ENCODE measurements at places on chromosomes 5 and 9.

GRCh38 chr9:131608493-131609037 is 63.2 kb downstream of the PRRT1B start:
- DNase-seq, result no peak

GRCh38 chr9:135804581-135805421 is 102.5 kb downstream of the CAMSAP1 start:
- DNase-seq, result no peak

- DNase-seq, result no peak
Measured at GRCh38 chr5:154522284-154522683, 44.3 kb upstream of the HAND1 start.

DNA sequence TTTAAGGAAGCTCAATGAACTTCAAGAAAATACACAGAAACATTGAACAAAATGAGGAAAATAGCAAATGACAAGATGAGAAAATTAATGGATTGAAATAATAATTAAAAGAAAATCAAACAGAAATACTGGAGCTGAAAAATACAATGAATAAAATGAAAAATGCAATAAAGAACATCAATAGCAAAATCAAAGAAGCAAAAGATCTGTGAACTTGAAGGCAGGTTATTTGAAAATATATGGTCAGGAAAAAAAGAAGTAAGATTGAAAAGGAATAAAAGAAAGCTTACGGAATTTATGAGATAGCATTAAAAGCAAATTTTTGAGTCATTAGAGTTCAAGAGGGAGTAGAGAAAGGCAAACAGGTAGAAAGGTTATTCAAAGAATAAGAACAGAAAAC is 42.4 kb downstream of the CERT1 start:
- DNase-seq, result no peak

DNA sequence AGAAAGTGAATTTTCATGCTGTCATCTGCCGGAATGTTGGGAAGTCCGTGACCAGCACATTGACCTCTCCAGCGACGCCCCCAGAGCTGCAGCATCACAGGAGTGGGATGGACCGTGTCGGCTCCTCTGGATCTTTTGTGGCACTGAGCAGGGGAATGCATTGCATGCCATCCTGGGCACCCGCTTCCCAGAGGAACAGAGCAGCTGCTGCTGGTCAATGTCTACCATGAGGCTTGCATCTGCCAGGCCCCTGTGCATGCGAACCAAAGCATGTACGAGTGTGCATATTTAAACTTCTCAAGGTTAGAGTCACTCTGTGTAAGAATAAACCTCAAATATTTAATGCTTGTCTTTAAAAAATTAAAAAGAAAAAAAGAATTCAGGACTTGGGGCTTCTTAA is 414.8 kb downstream of the GADD45G start:
- no peak for DNase-seq

- DNase-seq, result no peak
Measured at GRCh38 chr5:50672663-50673062, 6.2 kb downstream of the PARP8 start.

DNA sequence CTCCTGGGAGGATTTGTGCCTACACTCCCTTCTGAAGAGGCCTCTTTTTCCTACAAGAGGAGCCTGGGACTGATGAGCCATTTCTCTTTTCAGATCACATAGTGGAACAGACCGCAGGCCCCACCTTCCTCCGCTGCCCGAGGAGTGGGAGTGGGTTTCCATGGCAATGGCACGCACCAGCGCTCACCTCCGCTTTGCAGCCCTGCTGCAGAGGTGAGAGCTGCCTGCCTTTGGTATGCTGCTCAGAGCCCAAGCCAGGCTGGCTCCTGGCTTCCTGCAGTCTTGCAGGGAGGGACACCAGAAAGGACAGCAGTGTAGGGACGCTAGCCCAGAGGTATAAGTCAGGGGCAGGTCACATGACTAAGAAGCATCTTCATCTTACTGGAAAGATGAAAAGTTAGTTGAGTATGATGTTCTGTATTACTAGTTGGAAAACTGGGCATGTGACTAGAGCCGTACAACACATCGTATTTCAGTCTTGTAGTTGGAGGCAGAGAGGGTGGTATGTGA is 12.4 kb downstream of the PTTG1 start:
- DNase-seq, result no peak

DNA sequence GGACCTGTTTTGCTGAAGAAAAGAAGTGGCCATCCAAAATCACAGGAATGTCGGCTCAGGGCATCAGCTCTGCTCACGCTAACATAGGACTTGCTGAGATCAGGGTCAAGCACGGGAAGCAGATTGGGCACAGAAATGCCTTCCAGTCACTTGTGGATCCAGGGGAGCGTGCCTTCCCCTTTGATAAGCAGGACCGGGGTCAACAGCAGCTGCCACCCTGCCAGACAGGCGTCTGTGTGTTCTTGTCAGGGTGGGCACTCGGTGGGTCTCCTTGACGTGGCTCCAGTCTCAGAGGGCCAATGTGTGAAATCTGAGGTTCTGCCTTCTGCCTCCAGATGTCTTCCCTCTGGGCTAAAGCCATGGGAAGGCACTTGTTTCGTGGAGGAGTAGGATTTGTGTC is 313.7 kb upstream of the IRX4 start:
- no peak for DNase-seq
